Fibroblast of skin of back (primary cell): ENCODE measurements at places on chromosomes 2 and 18.

DNA sequence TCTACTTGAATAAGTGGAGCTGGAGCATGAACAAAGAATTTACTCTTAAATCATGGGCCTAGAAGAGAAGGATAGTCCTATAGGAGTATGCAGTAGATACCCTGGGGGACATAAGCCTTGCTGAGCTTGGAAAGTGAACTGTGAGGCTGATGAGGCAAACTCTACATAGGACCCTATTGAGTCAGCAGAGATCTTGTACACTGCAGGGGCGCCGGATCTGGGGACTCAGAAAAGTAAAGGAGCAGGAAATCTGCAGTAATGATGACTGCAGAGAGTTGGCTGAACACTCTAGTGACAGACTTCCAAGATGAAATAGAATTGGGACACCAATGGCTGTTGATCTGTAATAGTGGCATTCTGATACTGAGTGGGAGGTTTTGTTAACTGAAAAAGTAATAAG, 543.7 kb downstream of the XIRP2 start:
- no peak for DNase-seq

- peak; percentile 24 for DNase-seq
Observed at GRCh38 chr2:172673056-172673683, 62.5 kb upstream of the RAPGEF4 start.

GRCh38 chr2:186780701-186781316, 68.2 kb downstream of the ZSWIM2 start:
- peak; percentile 17 for DNase-seq

DNA sequence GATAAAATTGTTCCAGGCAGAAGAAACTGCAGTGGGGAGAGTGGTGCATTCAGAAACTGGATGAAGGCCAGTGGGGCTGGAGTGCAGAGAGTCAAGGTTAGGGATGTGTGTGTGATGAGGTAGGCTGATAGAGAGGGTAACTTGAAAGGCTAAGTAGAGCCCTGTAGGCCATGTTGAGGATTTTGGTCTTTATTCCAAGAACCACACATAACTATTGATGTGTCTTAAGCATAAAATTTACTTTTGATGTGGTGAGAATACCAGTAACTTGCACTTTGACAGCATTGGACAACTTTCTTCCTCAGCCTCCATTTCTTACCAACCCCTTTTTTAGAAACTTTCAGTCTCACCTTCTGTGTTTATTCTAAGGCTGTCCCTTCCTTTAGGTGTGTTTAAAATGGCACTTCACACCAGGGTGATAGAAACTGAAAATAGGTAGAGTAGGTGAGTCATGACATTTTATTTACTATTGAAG, 22.6 kb downstream of the MTX2 start:
- DNase-seq, result no peak

GRCh38 chr2:118165595-118165994, 77.3 kb downstream of the INSIG2 start:
- DNase-seq, result no peak

DNA sequence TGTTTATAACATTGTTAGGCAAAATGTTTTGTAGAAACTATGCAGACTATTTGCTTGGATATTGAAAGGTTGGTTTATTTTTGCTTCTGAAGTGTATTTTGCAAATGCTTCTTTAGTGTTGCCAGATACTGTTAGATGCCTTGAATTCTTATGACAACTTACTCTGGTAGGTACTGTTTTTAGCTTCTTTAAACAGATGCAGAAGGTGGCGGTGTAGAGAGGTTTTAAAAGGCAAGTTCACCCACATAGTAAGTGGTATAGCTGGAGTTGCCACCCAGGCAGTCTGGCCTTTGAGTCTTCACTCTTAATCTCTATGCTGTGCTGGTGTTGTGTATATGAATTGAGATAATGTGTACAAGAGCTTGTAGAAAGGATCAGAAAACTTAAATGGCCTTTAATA, 3.6 kb downstream of the PCYOX1 start:
- no peak for DNase-seq

- no peak for DNase-seq
Observed at GRCh38 chr18:10515456-10515855, 10.4 kb upstream of the NAPG start.

DNA sequence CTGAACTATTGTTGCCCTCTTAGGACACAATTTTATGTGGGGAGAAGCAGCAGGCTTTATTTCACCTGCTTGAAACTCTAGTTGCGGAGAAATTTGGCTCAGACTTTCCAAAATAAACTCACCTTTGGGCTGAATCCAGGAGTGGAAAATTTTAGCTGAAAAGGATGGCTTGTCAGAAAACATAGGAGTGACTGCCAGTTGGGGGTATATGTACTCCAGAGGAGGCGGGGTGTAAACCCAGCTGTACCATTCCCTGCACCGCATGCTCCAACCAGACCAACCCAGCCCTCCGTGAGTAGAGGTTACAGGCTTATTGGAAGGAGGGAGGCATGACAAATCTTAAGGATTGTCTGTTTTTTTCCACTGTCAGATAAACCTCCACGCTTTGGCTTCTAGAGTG, 53.8 kb downstream of the PRKCE start:
- DNase-seq, result no peak

DNA sequence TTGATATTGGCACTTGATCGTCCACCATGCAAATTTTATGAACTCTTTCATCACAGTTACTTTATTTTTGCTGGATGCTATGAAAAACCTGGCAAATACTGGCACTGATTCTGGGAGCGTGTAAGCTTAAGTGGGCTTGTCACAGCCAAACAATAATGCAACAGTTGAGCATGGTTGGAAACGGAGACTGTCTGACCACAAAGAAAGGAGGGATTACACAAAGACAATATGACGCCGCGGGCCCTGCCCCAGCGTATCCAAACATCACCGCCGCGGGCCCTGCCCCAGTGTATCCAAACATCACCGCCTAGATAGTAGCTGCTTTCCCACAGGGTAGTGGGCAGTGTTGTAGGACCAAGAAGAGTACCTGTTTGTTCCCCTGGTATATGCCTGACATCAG, 135.9 kb downstream of the PRPF40A start:
- no peak for DNase-seq

- DNase-seq, result peak; percentile 45
Observed at GRCh38 chr18:43587538-43588153, 310.4 kb upstream of the SYT4 start.

DNA sequence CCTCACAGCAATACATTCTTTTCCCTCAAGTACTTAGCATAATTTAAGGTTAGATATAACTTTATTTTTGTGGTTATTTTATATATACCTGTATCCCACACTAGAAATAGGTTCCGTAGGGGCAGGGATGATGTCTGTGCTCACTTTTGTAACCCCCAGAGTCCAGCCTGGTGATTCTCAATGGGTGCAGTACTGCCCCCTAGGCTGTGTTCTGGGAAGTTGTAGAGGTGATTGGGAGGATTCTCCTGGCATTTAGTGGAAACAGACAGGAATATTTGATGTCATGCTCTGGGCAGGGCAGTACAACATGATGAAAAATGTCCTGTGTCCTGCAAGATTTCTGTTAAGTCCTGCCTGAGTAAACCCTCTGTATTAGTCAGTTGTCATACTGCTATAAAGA, 333.3 kb downstream of the PLCL1 start:
- DNase-seq, result no peak

- DNase-seq, result peak; percentile 39
Observed at GRCh38 chr2:44778221-44778654, 163.3 kb upstream of the SIX3 start.

- no peak for DNase-seq
Observed at GRCh38 chr2:20536619-20537422, 89.9 kb downstream of the RHOB start.

DNA sequence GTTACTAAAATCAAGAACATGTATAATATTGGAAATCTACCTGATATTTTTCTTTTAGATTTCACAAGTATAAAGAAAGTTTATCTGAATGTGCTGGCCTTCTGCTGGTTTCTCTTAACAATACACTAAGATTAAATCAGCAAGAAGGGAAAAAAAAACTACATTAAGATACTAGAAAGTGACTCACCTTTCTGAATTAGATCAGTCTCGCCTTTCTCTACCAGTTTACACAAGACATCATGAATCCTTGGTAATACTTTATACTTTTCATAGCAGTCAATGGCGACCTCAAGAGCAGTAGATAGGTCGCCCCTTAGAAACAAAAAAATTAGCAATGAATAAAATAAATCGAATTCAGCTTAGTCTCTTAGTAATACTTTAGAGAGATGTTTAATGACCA, 61.2 kb downstream of the LRPPRC start:
- no peak for DNase-seq

- peak; percentile 69 for DNase-seq
Observed at GRCh38 chr2:127105656-127106456, 1.1 kb downstream of the BIN1 start.

DNA sequence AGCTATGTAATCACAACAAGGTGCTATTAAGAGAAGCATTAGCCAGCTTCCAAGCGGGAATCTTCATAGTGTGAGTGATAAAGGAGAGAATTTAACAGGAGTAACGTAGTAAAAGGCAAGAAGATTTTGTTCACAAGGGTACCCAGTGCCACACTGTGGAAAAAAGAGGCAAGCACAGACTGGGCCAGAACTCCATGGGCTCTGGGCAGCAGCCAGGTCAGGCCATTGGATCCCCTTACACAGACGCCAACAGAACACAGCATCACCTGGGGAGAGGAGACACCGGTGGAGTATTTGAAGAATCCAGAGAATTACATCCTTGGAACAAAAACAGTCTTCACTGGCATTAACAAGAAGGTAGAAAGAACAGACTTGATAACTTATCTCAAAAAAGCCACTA, 21.2 kb downstream of the AMER3 start:
- DNase-seq, result no peak

- DNase-seq, result no peak
Observed at GRCh38 chr2:240344904-240345303, 90.6 kb upstream of the GPC1 start.

DNA sequence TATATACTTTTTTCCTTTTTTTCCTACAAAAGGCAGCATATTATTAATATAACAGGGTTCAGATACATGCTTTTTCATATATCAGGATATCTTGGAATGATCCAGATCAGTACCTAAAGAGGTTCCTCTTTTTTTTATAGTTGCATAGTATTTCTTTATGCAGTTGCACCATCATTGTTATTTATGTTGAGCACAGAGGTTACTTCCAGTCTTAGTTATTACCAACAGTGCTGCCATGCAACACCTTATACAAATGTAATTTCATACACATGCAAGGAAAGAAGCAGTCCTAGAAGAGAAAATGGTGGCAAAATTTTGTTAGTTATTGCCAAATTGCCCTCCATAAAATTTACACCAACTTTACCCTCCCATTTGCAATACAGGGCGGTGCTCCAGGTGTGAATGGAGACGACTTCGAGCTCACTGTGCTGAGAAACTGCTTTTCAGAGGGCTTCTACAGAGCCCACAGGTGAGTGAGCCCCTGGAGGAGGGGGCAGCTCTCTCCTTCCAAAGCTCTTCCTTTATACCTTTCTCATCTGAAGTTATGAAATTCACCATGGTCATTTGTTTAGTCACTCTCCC, 30.0 kb upstream of the KCMF1 start:
- DNase-seq, result no peak

- DNase-seq, result no peak
Observed at GRCh38 chr2:100236166-100236565, 86.1 kb downstream of the LONRF2 start.

DNA sequence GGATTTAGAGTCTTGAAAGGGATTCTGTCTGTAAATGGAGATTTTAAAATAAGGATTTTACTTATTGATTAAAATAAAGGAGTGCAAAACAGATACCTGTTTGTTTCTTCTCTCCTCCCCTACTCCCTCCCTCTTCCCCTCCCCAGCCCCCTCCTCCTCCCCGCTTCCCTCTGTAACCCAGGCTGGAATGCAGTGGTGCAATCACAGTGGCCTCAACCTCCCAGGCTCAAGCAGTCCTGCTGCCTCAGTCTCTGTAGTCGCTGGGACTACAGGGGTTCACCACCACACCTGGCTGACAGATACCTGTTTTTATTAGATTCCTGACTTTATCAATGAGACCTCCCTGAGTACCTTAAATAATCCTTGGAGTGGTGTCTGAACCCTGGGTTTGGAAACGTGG, 57.1 kb downstream of the OXER1 start:
- no peak for DNase-seq

DNA sequence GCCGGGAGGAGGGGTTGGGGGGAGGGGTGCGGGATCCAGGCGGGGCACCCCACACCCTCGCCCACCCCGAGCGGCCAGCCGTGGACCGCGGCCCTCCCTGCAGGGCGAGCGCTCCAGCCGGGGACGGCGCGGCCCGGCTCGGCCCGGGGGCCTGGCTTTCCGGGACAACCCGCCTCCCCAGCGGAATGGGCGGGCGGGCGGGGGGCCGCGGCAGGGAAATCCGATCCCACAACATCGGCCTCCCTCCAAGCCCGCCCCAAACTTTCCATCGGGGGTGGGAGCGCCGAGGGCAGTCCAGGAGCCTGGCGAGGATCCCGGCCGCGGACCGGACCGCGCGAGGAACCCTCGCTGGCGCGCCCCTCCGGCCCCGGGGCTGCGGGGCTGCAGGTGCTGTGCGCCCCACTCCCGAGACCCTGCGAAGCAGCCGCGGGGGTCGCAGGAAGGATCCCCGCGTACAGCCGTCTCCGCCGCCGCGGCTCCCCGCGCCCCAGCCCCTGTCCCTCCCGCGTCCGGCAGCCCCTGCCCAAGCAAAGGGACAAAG, 529 bp downstream of the SEMA4C start:
- DNase-seq, result peak; percentile 80

GRCh38 chr18:8706791-8707555, 1.6 kb downstream of the MTCL1 start:
- peak; percentile 71 for DNase-seq

DNA sequence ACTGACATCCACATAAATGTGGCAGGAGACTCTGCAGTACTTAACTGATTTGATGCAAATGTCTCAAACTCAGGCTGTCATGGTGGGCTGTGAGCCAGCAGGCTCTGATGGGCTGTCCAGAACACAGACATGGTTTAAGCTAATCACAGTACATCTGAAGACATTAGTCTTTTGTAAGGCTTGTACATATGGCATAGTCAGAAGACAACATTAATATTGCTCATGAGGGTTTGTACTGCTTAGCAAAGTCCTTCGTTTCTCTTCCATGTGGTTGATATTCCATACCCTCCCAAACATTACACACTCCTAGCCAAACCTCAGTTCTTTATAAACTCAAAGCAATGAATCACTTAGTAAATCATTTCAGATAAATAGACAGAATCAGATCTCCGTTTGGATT, 330.6 kb downstream of the RND3 start:
- DNase-seq, result no peak

DNA sequence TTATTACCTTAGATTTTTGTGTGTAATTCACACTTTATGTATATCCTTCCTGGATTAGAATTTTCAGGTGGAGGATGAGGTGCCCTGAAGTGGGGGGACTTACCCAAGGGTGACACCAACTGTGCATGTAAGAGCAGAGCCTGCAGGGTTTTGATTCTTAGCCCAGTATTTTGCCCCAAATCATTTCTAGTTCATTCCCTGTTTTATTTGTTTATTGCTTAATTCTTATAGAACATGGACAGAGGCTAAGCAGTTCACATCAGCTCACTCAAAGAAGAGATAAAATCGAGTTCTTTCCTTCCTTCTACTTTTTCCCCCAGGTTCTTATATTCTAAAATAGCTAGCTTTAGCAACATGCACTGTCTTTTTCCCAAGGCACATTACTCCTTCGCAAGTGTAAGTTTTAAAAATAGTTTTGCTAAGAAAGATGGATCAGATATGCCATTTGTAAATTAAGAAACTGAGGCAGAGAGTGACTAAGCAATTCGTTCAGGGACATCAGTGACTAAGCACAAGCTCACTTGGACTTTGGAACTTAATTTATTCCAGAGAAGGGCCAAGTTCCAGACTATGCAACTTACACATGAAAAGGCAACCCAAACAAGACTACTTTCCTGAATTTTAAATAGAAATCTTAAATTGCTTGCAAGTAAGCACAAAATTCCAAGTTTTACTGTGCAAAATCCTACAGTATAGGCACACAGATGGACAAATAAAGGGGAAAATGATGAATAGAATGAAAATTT, 427.9 kb upstream of the POU3F3 start:
- DNase-seq, result no peak
